AG04449 (cell line): ENCODE measurements at places on chromosomes 2 and 18.
A peak's percentile ranks its signal among the peaks of the same experiment; 100 is the strongest.

DNA sequence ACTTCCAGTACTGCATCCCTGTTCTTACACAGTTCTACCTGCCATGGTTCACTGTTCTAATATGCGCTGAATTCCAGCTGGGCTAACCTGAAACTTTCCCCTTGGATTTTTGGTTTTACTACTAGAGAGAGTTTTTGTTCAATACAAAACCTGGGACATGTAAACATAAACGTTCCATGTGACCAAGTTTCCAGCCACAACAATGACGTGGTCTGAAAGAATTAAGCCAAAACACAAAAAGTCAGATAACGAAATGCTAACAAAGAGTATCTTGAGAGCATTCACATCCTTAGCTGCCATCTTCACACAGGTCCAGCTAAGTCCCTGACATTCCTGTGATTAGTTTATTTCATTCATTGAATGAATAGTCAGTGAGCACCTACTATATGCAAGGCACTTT lies 467.0 kb upstream of the PKDCC start:
- DNase-seq = no peak

- DNase-seq = no peak
Observed at GRCh38 chr2:4662161-4662779, 958.9 kb downstream of the DCDC2C start.

DNA sequence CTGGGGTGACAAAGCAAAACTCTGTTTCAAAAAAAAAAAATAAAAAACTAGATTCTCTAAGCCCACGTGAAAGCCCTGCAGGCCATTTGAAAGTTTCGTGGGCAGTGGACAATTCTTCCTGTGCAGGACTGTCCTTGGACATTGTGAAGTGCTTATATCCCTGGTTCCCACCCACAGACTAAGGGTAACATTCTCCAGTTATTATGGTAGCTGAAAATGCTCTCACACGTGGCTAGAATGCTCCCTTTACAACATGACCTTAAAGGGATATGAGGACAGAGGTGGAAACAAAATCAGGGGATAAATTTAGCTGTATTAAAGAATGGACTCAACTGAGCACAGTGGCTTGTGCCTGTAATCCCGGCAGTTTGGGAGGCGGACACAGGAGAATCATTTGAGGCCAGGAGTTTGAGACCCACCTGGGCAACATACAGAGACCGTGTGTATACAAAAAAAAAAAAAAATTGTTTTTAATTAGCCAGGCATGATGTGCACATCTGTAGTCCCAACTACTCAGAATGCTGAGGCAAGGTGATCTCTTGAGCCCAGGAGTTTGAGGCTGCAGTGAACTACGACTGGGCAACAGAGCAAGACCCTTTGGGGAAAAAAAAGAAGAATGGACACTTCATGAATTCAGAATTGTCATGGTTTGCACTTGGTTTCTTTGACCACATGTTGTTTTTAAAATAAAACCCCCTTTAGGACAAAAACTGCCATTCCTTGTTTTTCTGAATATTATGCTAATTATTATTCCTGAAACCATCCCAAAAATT lies 167.9 kb downstream of the MGAT5 start:
- DNase-seq = no peak

DNA sequence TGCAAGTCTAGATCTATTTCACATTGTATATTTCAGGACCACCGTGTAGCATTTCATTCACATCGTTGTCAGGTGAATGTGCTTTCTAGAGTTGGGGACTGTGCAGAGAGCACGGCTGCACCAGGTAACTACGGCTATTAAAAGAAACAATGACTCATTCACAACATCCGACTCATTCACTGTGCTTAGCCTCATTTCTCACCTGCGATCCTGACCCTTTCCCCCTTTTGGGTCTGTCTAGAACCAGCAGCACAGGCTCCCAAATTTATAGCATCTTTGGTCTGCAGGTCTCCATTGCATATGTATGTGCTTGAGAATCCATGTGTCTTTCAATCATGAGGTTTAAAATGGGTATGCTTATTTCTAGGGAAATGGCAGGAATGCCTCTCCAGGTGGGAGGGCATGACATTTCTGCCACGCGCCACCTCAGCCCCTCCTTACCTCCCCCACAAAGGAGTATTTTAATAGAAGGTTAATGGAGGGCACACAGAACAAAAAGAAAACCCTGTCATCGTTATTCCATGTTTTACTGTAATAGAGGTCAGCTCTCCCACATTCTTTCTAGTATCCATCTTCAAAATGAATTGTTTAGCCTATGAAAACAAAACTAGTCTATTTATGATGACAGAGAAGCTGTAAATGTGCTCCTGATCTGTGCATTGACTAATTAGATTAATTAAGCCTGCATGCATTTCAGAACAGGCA lies 246.7 kb upstream of the EPHA4 start:
- DNase-seq = no peak

DNA sequence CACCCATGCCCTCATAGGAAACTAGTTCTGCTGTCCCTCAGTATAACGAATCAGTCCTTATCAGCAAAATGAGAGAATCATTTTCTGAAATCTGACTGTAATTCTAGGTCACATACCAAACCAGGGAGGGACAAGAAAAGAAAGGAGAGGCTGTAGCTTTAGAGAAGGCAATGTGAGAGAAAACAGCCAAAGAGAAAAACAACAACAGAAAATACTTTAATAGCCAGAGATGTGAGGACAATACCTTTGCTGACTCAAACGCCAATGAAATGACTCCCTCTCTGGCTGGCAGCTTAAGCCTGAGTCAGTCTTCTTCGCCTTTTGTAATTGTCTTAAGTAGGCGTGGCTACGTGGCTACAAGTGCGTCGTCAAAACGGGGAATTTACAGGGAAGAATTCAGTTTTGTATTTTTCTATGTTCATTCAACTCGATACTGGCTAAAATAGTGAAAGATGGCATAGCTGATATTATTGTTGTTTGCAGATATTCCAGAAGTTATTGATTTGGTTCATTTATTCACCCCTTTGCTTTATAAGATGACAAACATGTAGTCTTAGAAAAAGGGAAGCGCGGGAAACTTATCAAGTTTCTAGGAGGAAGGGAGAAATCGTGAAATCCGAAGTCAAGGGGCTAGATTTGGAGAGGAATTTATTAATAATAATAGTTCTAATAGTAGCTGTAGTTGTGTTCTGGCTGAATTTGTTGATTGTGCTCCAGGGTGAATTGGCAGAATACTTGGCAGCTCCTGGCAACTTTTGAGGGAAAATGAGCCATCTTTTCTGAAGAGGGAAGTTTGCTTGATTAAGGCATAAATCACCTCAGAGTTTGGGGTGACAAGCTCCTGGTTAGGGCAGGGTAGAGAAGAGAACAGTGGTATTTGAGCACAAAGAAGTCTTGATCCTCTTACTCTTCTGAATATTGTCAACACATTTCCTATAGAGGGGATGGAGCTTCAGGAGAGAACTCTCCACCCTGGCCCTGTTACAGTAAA lies at the start of gene IL1A:
TSS of gene IL1A (minus strand) at position 295 of the 991 bp plus-strand sequence. CDS start 723 bp downstream, outside the sequence.
- DNase-seq = peak; percentile 14

- no peak for DNase-seq
Observed at GRCh38 chr18:41576643-41577042, 378.4 kb upstream of the PIK3C3 start.

DNA sequence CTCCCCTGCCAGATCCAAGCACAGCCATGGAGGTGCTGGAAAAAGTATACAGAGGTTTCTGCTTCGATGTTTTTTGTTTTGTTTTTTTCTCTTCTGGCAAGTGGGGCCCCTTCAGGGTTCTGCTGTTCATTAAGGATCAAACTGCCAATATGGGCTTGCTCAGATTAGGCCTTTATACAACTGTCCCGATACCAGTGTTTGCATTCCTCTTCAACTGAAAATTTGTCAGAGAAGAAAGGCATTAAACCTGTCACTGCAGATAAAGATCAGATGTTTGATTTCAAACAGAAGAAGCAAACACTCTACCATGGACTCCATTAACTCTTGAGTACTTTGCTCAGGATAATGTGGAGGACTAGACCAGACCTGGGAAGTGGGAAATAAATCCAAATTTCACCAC lies 396.0 kb upstream of the SMIM21 start:
- no peak for DNase-seq

DNA sequence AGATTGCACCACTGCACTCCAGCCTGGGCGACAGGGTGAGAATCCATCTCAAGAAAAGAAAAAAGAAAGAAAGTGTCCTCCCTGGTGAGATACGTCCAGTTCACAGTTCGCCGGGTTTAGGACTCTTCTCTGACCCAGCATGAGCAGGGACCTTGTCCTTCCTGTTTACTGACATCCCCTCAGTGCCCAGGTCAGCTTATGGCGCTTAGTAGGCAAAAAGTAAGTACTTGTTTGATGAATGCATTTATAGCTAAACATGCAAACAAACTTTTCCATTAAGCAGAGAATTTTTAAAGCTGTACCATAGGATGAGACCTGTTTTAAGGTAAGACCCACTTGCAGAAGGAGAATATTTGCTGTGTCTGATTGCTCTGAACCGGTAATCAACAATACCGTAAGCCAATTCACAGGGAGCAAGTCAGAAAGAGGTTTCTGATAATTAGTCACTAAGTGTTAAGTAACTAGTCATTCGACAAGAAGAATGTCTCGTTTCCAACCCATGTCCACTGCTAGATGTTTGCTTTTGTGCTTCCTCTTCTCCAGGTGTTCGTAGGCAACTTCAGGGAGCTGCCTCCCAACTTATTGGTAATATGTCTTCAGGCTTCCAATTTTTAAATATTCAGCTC lies 40.0 kb downstream of the MOGAT1 start:
- no peak for DNase-seq

DNA sequence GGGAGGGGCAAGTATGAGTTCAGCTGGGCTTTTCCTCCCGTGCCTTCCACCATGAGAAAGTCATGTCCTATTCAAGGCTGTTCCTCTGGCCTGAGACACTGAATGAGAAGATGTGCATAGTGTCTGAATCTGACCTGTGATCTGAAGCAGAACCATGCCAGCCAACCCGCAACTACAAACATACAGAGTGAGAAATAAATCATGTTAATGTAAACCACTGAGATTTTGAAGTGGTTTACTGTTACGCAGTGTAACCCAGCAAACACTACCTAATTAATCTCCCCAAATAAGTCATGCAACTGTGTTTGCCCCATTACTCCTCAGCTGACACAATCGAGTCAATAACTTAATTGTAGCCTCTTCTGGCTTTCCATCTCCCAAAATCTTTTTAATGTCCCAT lies 49.2 kb downstream of the METTL4 start:
- DNase-seq = no peak

- peak; percentile 3 for DNase-seq
Observed at GRCh38 chr2:238467792-238468191, 41.1 kb downstream of the ASB1 start.
